GM23248 (cell line): ENCODE measurements at places on chromosomes 16 and 17. TPM values are rescaled to one million over a fixed set of nuclear protein-coding genes. Genes with fewer than 3 reads are reported as not detected.
A peak's percentile ranks its signal among the peaks of the same experiment; 100 is the strongest.

- DNase-seq = no peak
These were observed 155.8 kb upstream of the SDK2 start for GRCh38 chr17:73799781-73800627.

- peak; percentile 73 for DNase-seq
These were observed 56.4 kb downstream of the SLC6A2 start for GRCh38 chr16:55711959-55712876.

NPIPB8 gene
- polyA plus RNA-seq = not detected in 2 replicates

GRCh38 chr16:66238696-66239095 lies 127.8 kb upstream of the CDH5 start:
- no peak for DNase-seq

GRCh38 chr17:49406421-49407061 lies 8.1 kb downstream of the PHB1 start:
- DNase-seq = no peak

TTC19 gene
- 26.3 and 27.9 TPM in 2 replicates for polyA plus RNA-seq

DNA sequence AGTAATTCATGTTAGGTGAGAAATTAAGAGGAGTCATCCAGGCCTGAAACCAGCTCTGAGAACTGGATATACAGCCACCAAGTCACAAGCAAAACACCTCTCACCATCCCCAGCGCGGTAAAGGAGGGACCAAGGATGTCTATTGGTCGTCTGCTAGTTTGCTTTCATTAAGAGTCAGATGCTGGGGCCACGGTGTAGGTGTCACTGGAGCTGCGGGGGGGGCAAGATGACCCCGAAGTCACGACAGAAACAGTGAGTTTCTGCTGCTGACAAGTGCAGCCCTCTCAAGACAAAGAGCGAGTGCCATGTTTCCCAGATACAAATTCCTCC lies 790 bp downstream of the NCBP3 start:
- DNase-seq = peak; percentile 58

GRCh38 chr16:57089406-57089805 lies 3.0 kb upstream of the CPNE2 start:
- DNase-seq = no peak

DNA sequence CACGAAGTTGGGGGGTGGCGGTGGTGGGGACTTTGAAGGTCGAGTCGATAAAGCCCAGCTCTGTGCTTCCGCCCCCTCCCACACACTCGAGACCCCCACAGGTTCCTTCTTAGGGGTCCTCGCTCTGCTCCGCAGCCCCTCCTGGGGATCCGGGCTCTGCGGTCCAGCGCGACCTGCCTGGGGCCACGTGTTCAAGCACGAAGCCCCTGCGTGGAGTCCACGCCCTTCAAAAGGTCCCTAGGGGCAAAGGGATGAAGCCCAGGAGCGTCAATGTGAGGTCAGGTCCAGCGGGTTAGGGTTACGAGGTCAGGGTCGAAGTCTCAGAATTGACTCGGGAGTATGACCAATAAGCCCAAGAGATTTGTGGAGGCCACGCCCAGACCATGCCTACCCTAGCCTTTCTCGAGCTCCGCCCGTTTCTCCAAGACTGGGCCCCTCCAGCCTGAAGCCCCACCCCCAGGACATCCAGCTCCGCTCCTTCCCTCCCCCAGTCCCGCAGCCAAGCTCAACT lies 786 bp upstream of the CACNA1G start:
- peak; percentile 83 for DNase-seq

DNA sequence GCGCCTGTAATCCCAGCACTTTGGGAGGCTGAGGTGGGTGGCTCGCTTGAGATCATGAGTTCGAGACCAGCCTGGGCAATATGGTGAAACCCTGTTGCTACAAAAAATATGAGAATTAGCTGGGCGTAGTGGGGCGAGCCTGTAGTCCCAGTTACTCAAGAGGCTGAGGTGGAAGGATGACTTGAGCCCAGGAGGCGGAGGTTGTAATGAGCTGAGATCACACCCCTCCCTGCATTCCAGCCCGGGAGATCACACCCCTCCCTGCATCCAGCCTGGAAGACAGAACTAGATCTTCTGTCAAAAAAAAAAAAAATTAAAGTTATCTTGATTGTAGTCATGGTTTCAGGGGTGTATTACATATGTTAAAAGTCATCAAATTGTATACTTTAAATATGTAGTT lies 26.8 kb upstream of the GLG1 start:
- no peak for DNase-seq
